GM23338 (cell line): ENCODE measurements at places on chromosomes 7 and 10. TPM values are rescaled to one million over a fixed set of nuclear protein-coding genes. Genes with fewer than 3 reads are reported as not detected.

NPTX2 gene
- total RNA-seq: 24.1 and 29.9 TPM in 2 replicates

PHF14 gene
- 69.1 and 72.0 TPM in 2 replicates for total RNA-seq

ASB10 gene
- total RNA-seq: not detected in 2 replicates

CYP3A7 gene
- total RNA-seq: not detected in 2 replicates

VGF gene
- total RNA-seq: 3.3 and 4.4 TPM in 2 replicates

PAPOLB gene
- 0.27 and 0.42 TPM in 2 replicates for total RNA-seq

- no peak for DNase-seq
These were observed 8.6 kb downstream of the SLC13A1 start for GRCh38 chr7:123191132-123191531.

GRCh38 chr10:24574578-24575155, 149.0 kb downstream of the ARHGAP21 start:
- peak; percentile 13 for DNase-seq

DNA sequence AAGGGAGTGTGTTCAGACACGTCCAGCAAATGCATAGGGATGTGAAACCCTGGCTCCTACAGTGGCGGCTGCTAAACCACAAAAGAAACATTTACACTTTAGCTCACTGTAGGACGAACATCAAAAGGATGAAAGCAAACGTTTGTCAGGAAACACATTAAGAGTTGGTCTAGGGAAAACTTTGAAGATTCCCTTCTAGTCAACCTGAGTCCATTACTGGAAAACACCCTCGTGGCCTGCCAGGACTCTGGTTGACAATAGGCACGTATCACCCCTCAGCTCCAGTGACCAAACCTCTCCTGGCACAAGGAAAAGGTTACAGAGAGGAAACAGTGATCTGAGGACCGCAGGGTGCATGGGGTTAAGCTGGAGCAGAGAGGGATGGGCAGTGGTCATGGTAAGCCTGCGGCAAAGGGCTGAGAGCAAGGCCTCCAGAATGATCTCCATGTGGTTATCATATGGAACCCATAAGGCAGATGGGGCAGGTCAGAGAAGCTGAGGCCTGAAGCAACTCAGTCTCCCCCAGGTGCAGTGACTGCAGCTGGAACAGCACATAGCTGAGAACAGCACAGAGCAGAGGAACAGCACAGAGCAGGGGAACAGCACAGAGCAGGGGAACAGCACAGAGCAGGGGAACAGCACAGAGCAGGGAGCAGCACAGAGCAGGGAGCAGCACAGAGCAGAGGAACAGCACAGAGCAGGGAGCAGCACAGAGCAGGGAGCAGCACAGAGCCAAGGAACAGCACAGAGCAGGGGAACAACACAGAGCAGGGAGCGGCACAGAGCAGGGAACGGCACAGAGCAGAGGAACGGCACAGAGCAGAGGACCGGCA, 49.9 kb downstream of the CHST15 start:
- DNase-seq: no peak

GRCh38 chr10:48976196-48976595, 36.6 kb upstream of the LRRC18 start:
- DNase-seq: peak; percentile 34

- peak; percentile 92 for DNase-seq
These were observed 51.2 kb upstream of the LAMB4 start for GRCh38 chr7:108181073-108181985.

- DNase-seq: no peak
These were observed 240.5 kb upstream of the GPR26 start for GRCh38 chr10:123425680-123426079.
